ENCODE measurements at places on chromosomes 1 and 21.

DNA sequence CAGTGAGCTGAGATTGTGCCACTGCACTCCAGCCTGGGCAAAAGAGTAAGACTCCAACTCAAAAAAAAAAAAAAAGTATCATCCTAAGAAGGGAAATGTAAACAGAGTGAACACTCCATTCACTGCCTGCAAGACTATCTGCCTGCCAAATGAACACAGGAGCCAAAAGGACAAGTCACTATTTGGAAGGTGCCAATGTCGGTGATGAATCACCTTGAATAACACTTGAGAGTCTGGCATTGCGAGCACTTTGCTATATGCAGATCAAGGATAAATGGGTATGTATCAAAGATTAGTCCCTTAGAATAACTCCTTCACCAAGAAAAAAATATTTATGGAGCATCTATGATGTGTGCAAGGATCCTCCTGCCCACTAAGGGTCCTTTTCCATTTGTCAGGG lies 6.6 kb downstream of the UBR4 start:
- DNase-seq = no peak

- no peak for DNase-seq
Measured at GRCh38 chr1:5645135-5645399, 347.2 kb downstream of the NPHP4 start.

- DNase-seq = peak; percentile 92
Measured at GRCh38 chr1:154972517-154973343, 1.8 kb upstream of the CKS1B start.

DNA sequence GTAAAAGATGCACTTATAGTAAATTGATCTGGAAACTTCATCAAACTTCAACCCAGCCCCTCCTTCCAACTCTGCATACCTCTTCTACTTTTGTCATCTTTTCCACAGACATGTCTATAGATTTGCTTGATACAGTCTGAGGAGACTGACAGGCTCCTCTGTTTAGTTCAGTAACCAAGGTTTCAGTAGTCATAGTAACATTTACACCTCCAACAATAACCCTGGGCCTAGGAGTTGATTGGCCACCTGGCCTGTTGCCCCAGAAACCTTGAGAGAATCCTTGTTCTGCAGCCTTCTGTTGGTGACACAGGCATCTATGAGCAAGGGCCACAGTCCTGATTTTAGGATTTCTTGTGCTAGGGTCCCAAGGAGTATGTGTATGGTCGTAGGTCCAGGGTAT lies at the start of gene CFAP141:
Gene CFAP141, minus strand, starts transcription at position 138 of the 400 bp plus-strand sequence. Its CDS starts 26 bp downstream, at position 112.
- peak; percentile 81 for DNase-seq

DNA sequence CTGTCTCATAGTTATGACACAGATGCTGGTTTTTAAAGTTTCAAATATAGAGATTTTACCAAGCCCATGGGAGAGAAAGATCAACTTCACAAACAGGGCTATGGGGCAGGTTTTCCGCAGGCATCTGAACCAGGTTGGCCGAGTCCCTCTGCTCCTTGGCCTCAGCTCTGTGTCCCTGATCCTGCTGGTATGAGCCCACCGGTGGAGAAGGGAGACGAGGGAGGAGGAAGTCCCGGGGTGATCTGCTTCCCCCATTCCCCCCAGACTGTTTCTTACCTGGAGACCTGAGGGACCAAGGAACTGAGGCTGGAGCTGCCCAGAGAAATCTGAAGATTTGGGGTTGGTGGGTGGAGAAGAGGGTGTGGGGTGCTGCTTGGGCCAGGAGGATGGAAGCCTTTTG lies 28.9 kb upstream of the BTG2 start:
- DNase-seq = no peak

- no peak for DNase-seq
Measured at GRCh38 chr1:168468042-168468809, 75.6 kb downstream of the XCL2 start.

DNA sequence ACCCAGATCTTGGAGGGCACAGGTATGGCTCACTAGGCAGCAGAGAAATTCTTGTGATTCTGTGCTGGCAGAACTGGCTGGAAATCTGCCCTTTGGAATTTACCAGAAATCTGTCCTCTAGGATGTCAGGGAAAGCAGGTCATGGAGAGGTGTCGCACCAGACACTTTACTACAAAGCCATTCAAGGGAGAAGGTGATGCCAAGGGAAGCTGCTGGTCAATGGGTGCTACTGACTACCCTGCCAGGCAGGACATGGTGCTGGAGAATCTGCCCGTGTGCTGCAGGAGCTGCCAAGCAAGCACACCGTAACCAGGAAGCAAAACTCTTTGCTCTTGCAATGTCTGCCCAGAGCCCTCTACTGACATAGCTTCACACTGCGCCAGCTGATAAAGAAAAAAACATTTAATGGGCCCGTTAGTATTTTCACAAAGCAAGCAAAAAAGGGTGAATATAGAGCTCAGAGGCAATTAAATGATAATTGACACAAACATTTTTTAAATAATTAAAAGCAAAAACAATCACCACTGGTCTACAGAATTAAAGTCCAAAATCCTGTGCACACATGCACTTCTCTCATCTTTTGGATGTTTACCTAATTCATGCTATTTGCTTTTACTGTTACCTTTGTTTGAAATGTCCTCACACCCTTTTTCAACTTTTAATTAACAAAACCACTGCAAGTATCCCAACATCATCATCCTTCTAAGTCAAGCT lies 7.2 kb upstream of the FBXO28 start:
- peak; percentile 16 for DNase-seq

DNA sequence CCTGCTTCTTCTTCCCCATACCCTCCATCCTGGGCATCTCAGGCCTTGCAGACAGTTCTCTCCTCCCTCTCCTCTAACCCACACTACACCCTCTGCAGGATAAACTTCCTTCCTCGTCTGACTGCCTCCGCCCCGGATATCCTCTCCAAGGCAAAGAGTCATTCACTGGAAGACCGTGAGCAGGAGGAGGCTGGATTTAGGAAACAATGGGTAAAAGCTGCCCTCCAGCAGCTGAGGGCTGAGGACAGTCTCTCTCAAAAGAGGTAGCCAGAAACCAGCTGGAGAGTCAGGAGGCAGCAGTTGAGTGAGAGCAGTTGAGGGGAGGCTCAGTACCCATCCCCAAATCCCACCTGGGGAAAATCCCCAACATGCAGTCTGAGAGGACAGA lies 1.4 kb downstream of the CSRP1 start:
- no peak for DNase-seq
